ENCODE measurements at places on chromosomes 11 and 22.

DNA sequence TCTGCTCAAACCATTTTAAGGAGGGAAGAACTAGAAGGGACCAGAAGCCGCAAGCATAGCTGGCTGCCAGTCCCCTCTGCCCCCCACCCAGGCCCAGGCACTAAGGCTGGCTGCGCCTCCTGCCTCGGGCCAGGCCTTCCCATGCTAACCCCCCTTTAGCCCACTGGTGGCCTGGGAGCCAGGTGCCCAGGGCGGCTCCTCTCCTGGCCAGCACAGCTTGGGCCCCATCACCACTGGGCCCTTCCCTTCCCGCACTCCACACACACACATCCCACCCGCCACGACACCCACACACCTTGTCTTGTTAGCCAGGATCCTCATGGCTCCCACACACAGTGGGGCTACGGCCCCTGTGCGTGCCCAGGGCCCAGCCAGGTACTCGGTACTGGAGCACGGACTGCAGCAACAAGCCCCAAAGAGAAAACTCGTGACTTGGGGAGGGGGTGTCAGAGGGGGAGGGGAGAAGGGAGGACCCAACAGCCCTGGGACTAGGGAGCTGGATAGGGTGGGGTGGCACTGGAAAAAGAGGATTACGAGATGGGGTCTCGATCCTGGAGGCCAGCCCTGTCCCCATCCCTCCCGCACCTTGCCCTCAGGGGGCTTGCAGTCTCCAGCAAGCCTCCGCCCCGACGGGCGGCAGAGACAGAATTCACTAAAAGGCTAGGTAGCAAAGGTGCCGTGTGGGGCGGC is 16.0 kb downstream of the BCL9L start:
- no peak for DNase-seq

GRCh38 chr11:75547617-75548058 is 14.4 kb upstream of the SERPINH1 start:
- no peak for DNase-seq

DNA sequence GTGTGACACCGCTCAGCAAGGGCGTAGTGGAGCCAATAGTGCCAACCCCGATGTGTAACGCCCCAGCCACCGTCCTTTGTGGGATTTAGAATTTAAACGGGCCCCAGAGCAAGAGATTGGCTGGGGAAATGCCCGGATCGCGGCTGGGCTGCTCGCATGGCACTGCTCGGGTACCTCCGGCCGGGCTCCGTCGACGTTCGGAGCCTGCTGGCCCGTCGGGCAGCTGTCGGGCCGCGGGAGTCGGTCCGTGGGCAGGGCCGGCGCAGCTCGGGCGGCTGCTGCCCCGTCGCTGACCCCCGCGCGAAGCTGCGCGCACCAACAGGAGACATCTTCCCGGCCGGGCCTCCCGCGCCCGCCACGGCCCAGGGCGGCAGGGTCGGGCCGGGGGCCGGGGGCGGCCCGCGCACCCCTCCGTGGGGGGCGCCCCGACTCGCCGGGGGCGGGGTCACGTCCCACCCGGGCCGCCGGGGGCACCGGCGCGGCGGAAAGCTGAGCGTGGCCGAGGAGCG is 1.3 kb upstream of the KDM2A start:
- DNase-seq: no peak

GRCh38 chr22:39456522-39457197 is at the start of gene MGAT3:
Gene MGAT3 (plus strand): TSS chr22:39457012. CDS start chr22:39487348, 30,336 bp downstream.
- no peak for DNase-seq

DNA sequence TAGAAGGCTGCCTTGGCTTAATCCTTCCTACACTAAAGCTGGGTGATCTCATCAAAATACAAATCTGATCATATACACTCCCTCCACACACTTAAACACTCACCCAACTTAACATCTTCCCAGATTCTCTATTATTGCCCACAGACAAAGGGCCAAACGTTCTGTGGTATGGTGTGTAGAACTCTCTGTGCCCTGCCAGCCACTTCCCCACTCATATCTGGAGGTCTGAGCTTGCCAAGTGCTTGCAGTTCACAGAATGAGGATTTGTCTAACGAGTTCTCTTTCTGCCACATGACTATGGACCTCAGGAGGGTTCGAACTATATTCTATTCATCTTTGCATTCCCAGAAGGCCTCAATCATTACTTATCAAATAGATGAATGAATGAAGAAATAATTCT is 77.6 kb downstream of the MPPED2 start:
- no peak for DNase-seq

DNA sequence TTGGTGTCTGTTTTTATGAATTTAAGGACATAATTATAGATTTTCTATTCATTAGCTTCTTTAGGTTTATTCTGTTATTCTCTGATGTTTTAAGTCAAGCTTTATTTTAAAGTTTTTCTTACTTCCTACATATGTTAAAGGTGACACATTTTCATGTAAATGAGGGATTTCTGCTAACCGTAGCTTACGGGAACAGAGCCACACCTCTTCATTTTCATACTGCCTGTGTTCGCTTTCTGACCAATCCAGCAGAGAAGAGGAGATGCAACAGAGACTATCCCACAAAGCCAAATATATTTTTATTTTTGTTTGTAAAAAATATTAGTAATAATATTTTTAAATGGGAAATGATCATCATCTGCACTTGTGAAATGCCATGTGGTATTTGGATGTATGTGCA is 774.1 kb downstream of the BRD1 start:
- no peak for DNase-seq

GRCh38 chr11:46200537-46201281 is 76.8 kb upstream of the CREB3L1 start:
- no peak for DNase-seq

Measured in stimulated activated CD8-positive, alpha-beta memory T cell treated with anti-CD3 and anti-CD28 coated beads, Interleukin-2, amount 100 ng/mL, for 1 hour (primary cell).